DND-41 (cell line): ENCODE measurements at places on chromosomes 16 and 17.
A peak's percentile ranks its signal among the peaks of the same experiment; 100 is the strongest.

- DNase-seq: no peak
- H3K36me3 ChIP-seq: no peaks in the 10 kb centered on the region
- no peaks in the 10 kb centered on the region for H3K27me3 ChIP-seq
- H3K4me1 ChIP-seq: no peaks in the 10 kb centered on the region
These were observed 227.8 kb downstream of the ABCC12 start for GRCh38 chr16:47928008-47928407.

- H3K36me3 ChIP-seq: no peaks in the 10 kb centered on the region
- H3K4me3 ChIP-seq: no peak overlapping the region
- no peak overlapping the region for H3K27ac ChIP-seq
- DNase-seq: no peak
These were observed 60.9 kb upstream of the SMIM36 start for GRCh38 chr17:55572139-55572538.

DNA sequence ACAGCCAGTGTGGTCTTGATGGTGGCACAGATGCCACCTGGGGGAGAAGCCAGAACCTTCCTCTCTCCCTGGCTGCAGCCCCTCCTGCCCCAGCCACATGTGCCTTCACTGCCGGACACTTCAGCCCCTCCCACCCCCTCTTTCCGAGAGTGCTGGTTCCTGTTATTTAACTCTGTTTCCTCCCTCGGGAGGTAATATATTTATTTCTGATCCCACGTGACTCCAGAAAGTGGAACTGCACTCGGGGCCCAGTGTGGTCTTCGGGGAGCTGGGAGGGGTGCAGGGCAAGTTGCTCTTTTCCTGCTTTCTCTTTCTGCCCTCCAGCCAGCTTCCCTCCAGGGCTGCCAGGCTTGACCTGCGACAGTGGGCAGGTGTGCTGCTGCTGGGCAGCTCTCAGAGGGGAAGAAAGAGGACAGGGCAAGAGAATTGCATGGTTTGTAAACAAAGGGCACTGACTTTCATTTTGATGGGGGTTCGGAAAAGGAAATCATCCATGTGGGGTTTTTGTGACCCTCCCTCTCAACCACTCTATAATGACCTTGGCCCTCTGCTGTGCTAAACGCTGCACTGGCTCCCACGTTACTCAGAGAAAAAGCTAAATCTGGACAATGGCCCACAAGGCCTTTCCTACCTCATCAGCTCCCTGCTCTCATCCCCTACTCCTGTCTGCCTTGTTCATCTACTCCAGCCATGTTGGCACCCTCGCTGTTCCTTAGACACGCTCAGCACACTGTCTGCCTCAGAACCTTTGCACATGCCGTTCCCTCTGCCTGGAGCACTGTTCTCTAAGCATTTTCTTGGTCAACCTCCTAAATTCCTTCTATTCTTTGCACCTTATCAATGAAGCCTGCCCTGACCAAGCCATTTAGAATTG lies 8.2 kb upstream of the CIITA start:
- H3K4me3 ChIP-seq: no peak overlapping the region
- no peaks in the 10 kb centered on the region for H3K27me3 ChIP-seq
- H3K4me1 ChIP-seq: no peaks in the 10 kb centered on the region
- H3K36me3 ChIP-seq: no peaks in the 10 kb centered on the region

- H3K27me3 ChIP-seq: peaks cover 6% of the 10 kb centered on the region
- H3K4me3 ChIP-seq: no peak overlapping the region
- DNase-seq: no peak
- H3K27ac ChIP-seq: no peak overlapping the region
- H3K4me1 ChIP-seq: no peaks in the 10 kb centered on the region
- H3K36me3 ChIP-seq: no peaks in the 10 kb centered on the region
These were observed 25.3 kb downstream of the SLC47A1 start for GRCh38 chr17:19558946-19559345.

- no peaks in the 10 kb centered on the region for H3K27me3 ChIP-seq
- H3K4me1 ChIP-seq: no peaks in the 10 kb centered on the region
- H3K4me3 ChIP-seq: no peak overlapping the region
- no peak overlapping the region for H3K27ac ChIP-seq
- DNase-seq: no peak
- no peaks in the 10 kb centered on the region for H3K36me3 ChIP-seq
These were observed 450.3 kb downstream of the SHISA9 start for GRCh38 chr16:13351601-13352217.

DNA sequence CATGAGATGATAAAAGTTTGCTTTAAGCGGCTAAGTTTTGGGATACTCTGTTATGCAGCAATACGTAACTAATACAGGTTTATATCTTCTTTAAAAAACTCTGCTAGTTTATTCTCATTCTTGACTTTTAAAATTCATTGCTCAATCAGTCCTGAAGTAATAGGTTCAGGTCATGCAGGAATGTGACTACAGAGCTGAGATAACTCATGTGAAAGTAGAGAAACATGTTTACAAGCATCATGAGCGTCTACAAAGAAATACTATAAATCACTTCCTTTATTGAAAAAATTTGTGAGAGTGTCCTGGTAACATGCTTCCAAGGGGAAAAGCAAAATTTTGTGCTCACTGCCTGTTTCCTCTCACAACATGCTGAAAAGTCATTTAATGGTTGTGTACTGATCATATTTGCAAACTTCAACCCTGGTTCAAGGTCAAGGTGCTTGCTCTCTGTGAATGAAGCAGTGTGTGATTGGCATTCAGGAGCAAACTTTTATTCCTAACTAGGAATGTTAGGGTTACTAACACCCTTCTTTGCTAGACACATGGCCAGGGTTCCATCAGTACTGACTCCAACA lies 12.5 kb upstream of the TMIGD1 start:
- H3K4me3 ChIP-seq: no peak overlapping the region
- no peaks in the 10 kb centered on the region for H3K4me1 ChIP-seq
- no peaks in the 10 kb centered on the region for H3K36me3 ChIP-seq
- no peak overlapping the region for H3K27ac ChIP-seq
- peaks cover 3% of the 10 kb centered on the region for H3K27me3 ChIP-seq

DNA sequence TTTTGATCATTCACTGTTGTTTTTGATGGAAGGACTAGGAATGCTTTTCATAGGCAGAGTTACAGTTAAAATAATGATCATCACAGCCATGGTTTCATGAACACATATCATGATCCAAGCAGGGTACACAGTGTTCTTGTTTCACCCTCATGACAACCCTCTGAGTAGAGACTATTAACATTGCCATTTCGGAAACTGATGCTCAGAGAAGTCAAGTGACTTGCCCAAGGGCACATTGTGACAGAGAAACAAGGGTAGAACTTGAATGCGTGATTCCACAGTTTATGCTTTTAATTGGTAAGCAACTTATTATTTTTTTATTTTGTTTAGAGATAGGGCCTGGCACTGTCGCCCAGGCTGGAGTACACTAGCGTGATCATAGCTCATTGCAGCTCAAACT lies 202.3 kb downstream of the KATNIP start:
- no peaks in the 10 kb centered on the region for H3K4me1 ChIP-seq
- H3K27ac ChIP-seq: no peak overlapping the region
- no peak for DNase-seq
- H3K36me3 ChIP-seq: no peaks in the 10 kb centered on the region
- no peaks in the 10 kb centered on the region for H3K27me3 ChIP-seq

- H3K27me3 ChIP-seq: peaks cover 4% of the 10 kb centered on the region
- H3K36me3 ChIP-seq: no peaks in the 10 kb centered on the region
- no peak overlapping the region for H3K4me3 ChIP-seq
- H3K27ac ChIP-seq: no peak overlapping the region
- no peak for DNase-seq
- 0 out of 2 replicates have a peak, but pooled peaks cover 2% of the 10 kb centered on the region for H3K4me1 ChIP-seq
These were observed 6.7 kb downstream of the ZNF423 start for GRCh38 chr16:49849037-49849753.

- H3K27ac ChIP-seq: no peak overlapping the region
- no peaks in the 10 kb centered on the region for H3K27me3 ChIP-seq
- H3K4me3 ChIP-seq: no peak overlapping the region
- DNase-seq: no peak
- peaks cover 35% of the 10 kb centered on the region for H3K4me1 ChIP-seq
These were observed 28.8 kb downstream of the GINS3 start for GRCh38 chr16:58421059-58421458.

DNA sequence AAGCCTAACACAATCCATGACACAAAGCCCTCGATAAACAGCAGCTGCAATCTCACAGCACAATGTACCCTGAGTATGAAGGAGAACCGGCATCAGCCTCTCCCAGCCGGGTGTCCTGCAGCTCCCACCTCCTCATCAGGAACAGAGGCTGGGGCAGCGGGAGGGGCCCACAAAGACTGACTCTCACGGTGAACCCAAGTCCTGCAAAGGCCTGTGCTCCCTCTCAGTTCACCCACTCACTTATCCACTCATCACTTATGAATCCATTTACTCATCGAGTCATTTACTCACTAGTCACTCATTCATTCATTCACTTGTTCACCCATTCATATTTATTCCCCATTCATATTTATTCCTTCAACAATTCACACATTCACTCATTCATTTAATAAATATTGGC lies 11.6 kb downstream of the ZNF423 start:
- H3K4me3 ChIP-seq: no peak overlapping the region
- H3K27ac ChIP-seq: no peak overlapping the region
- H3K27me3 ChIP-seq: peaks cover 3% of the 10 kb centered on the region
- H3K36me3 ChIP-seq: no peaks in the 10 kb centered on the region

DNA sequence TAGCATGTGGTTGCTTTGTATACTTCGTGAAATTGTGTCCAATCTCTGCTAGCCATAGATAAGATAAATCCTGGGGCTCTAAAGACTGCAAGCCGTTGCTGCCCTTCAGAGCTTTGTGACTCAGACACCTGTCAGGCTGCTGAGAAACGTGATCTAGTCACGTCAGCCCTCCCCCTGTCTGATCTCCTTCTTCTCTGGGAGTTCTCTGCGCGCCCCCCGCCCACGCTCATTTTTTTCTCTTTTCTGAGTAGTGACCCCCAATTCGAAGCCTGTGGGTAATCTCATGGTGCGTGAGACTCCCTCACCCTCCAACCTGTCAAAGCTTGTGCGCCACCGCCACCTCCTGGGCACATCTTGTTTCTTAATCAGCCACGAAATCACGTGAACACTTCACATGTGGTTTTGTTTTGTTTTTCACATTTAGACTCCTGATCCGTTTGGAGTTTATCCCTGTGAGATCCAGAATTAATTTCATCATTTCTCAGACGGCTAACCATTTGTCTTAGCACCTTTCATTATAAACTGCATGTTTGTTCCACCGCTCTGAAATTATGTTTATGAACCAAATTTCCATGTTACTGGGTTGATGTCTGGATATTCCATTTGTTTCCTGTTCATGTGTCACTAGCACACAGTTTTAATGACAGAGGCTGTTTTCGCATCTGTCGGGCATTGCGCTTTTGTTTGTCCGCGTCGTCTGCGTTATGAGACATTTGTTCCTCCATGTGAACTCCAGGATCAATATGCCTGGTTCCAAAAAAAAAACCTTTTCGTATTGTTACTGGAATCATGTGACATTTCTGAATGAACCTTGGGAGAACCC lies 977 bp upstream of the ZNF778 start:
- peak overlapping the region; percentile 93 for H3K4me3 ChIP-seq
- H3K4me1 ChIP-seq: peaks cover 26% of the 10 kb centered on the region
- peak overlapping the region; percentile 89 for H3K27ac ChIP-seq

DNA sequence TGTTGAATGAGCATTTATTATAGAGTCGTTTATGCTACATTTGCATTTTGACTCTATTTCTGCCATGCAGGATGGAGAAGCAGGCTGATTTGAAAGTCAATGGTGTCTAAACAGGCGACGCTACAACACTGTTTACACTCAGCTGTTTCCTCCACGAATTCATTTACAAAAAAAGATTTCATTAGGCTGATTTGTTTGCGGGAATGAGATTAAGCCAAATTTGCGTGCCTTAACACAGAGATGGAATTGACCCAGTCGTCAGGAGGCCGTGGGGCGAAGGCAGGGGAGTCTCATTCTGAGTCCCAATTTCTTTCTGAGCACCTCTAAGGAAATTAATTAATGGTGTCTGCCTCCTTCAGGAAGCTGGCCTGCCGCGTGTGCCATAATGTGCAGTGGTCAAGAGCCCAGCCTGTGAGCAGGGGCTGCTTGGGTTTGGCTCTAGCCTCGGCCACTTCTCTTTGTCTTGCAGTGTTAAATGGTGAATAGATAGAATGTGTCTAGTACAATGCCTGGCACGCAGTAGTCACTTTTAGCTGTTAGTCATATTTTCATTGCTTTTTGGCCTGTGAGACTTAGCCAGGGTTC lies 88.6 kb upstream of the NKD1 start:
- H3K27ac ChIP-seq: no peak overlapping the region
- no peaks in the 10 kb centered on the region for H3K4me1 ChIP-seq
- DNase-seq: no peak
- peaks cover 40% of the 10 kb centered on the region for H3K27me3 ChIP-seq
- H3K4me3 ChIP-seq: no peak overlapping the region
- H3K36me3 ChIP-seq: no peaks in the 10 kb centered on the region

DNA sequence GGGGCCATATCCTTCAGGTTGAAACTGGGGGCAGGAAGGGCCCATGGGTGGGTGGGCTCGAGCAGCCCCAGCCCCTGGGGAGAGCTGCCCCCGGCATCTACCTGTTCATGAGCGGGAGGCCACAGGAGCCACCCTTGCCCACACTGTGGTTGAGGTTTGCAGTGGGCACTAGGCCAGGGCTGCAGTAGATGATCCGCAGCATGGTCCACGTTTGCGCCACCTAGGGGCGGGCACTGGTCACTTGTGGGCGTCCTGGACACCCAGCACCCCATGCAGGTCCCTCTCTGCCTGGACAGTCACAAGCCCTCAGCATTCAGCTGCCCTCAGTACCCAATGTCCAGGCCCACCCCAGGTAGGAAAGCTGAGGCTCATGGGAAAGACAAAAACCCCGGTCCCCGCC lies 1.8 kb upstream of the JMJD8 start:
- H3K27ac ChIP-seq: no peak overlapping the region
- peaks cover 81% of the 10 kb centered on the region for H3K4me1 ChIP-seq
- H3K36me3 ChIP-seq: peaks cover 67% of the 10 kb centered on the region
- no peak for DNase-seq
- H3K27me3 ChIP-seq: no peaks in the 10 kb centered on the region
